ENCODE measurements at places on chromosomes 5 and 9.

- DNase-seq = no peak
Observed at GRCh38 chr5:123428521-123429220, 5.5 kb upstream of the CEP120 start.

GRCh38 chr5:95384485-95385213 is 6.5 kb upstream of the FAM81B start:
- no peak for DNase-seq

- DNase-seq = no peak
Observed at GRCh38 chr9:35920051-35920620, 10.8 kb downstream of the SPAAR start.

DNA sequence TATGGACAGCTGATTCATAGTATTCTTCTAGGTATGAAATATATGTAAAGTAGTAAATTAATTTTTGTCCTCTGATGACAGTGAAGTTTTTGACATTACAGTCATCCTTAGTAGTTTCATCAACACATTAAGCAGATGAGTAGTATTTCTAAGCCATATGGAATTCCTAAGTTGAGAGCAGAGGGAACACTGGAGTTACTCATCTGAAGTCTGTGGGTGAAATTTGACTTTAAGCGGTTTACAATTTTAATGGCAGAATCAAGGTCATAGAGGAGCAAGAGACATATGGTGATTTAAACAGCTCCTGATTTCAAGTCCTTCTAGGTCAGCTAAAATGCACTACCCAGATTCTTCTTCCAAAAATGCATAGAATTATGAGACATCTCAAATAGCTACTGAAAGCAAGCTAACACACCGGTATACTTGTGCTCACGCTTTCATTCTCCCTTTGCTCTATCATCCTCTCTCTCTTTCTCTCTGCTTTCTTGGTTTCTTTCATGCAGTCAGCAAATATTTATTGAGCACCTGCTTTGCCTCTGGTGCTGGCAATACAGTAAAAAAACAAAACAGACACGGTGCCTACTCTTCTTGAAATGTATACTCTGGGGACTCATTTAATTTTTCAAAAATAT is 235.9 kb downstream of the FER start:
- DNase-seq = no peak

Data from NCI-H1930 (cell line).